ENCODE measurements at places on chromosomes 7 and 10. TPM values are rescaled to one million over a fixed set of nuclear protein-coding genes. Genes with fewer than 3 reads are reported as not detected.

GRCh38 chr7:142889816-142890215, 4.3 kb upstream of the TRPV6 start:
- DNase-seq, result no peak

DNA sequence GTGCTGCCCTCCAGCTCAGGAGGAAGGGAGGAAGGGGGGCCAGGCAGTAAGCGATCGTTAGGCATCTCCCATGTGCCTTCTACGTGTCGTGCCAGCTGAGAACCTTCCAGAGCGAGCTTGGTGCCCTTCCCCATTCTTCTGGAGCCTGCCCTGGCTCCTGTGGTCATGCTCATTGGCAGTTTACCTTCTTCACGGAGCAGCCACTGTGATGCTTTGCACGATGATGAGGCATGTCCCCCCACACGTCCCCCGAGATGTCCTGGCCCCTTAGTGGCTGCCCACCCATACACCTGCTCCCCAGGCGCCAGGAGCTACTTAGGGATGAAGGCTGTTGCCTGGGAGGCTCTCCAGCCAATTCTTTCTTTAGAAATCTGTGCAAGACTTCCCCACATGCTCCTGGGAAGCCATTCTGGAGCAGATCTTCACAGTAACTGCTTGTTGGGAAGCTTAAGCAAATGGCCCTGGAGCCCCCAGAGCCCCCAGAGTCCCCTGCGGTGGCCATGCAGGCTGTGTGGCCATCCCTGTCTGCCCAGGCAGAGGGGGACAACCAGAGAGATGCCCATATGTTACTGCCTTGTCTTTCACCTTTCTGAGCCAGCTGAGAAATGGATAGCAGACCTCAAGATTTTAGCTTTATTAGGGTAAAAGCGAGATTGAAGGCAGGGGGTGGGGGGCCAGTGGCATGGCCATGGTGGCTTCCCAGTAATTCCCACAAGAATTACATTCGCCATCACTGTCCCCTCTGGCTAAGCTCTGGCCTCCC, 199.0 kb downstream of the EBF3 start:
- peak; percentile 6 for DNase-seq

Gene ZPBP
- not detected for total RNA-seq

DNA sequence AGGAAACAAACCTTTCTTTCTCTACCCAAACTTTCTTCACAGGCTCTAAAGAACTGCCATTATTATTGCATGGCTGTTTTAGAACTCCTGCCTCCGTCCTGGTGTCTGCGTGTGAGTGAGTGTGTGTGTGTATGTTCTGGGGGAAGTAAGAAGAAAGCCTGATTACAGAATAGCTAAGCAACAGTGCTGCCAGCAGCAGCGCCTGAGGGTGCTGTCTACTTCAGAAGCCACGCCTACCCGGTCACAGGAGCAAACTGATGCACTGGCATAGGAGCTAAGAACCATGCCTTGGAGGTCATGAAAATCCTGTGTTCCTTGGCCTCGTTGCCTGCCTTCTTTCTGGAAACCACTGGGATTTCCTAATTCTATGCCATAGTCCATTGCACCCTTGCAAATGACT, 25.2 kb downstream of the LIPK start:
- DNase-seq, result no peak

DNA sequence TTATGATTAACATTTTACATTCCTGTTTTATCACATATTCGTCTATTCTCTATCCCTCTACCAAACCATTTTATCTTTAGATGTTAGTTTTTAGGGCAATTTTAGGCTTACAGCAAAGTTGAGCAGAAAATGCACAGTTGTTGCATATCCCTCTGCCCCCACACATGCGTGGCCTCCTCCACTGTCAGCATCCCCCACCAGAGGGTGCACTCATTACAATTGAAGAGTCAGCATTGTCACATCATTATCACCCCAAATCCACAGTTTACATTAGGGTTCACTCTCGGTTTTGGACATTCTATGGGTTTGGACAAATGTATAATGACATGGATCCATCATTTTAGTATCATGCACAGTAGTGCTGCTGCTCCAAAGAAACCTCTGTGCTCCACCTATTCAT, 86.4 kb downstream of the WDR37 start:
- no peak for DNase-seq
